ENCODE measurements at places on chromosomes 3 and 15.

- DNase-seq, result no peak
Measured at GRCh38 chr3:184040010-184040409, 8.5 kb downstream of the HTR3D start.

- DNase-seq, result no peak
Measured at GRCh38 chr15:100060276-100060926, 281.4 kb downstream of the ADAMTS17 start.

GRCh38 chr3:32469151-32469874 lies 33.3 kb downstream of the CMTM6 start:
- no peak for DNase-seq

DNA sequence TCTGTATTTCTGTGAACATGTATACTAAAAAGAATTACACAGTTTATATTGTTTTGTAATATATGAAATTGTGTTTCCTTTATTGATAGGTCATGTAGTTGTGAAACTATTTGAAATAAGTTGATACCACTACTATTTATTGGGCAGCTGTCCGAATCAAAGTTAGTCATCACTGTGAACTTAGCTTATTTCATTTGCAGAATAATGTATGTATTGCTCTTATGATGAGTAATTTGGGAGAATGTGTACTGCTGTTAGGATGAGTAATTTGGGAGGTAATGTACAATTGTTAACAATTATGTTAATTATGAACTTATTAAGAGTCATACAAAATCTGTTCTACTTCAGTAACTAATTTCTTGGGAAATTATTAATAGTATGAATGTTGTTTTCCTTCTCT lies 22.2 kb downstream of the FXR1 start:
- no peak for DNase-seq

DNA sequence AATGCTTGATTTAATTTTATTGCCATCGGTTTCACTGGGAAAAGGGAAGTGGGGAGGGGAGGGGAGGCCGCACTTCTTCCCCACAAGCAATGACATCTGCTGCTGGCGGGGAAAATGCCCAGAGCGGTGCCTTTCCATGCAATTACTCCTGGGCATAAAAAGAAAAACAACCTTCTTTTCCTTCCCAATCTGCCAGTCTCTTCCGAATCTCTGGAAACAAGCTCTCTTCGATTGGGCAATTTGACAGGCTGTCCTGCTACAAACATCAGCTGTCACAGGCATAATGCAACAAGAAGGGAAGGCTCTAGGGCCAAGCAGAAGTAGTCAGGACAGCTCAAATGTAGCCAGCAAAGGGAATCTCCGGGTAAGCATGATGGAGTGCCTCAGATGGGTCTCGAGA lies 93.4 kb upstream of the STRIT1 start:
- no peak for DNase-seq

GRCh38 chr3:28252001-28252431 lies 10.6 kb downstream of the CMC1 start:
- no peak for DNase-seq

GRCh38 chr3:13053893-13054292 lies 19.3 kb downstream of the IQSEC1 start:
- DNase-seq, result peak; percentile 19

GRCh38 chr15:57738734-57739237 lies 32.3 kb downstream of the POLR2M start:
- DNase-seq, result no peak

- no peak for DNase-seq
Measured at GRCh38 chr3:13021141-13022114, 51.8 kb downstream of the IQSEC1 start.

DNA sequence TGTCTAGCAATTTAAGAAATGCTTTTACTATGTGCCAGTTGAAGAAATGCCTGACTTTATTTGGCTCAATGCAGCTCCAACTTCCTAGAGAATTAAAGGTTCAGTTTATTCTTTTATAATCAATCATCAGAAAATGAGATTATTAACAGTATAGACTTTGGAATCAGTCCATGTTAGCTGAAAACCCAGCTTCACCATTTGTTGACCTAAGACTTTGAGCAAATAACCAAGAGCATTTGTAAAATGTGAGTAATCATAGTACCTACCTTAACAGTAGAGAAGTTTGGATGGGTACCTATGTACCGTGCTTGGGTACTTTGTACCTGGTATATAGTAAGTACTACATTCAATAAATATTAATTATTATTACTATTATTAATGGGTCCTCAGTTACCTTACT lies 105.9 kb downstream of the RARB start:
- no peak for DNase-seq

GRCh38 chr3:131324923-131325322 lies 56.7 kb upstream of the NUDT16 start:
- DNase-seq, result no peak

DNA sequence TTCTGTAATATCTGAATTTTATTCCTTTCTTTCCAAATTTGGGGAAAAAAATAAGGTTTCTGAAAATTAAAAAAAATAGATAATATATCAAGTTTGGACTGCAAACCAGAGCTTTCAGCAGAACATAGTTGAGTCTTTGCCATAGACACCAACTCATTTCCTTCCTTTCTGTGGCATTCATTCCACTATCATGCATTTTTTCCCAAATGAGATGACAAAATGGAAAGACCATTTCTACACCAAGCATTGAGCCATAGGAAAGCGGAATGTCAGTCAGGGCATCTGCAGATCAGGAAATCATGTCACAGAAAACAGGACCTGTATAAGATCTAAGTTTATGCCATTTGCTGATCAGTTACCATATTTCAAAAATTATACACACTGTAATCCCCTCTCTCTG lies 333.3 kb upstream of the THBS1 start:
- no peak for DNase-seq

GRCh38 chr15:90623854-90624253 lies 93.3 kb upstream of the BLM start:
- no peak for DNase-seq

- no peak for DNase-seq
Measured at GRCh38 chr3:67227030-67227429, 228.9 kb downstream of the KBTBD8 start.

DNA sequence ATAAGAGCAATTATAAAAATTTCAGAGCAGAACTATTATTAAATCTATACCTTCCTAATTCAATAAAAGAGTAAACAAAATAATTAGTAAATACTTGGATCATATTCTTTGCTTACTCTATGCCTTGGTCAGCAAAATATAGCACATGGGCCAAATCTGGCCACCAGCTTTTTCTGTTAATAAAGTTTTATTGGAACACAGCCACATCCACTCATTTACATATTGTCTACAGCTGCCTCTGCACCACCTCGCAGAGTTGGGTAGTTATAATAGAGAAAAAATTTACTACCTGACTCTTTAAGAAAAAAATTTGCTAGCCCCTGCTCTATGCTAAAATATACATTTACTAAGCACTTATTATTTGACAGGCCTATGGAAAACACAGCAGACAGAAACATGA lies 32.2 kb upstream of the GANC start:
- DNase-seq, result no peak

- DNase-seq, result no peak
Measured at GRCh38 chr3:85342915-85343314, 384.1 kb downstream of the CADM2 start.

DNA sequence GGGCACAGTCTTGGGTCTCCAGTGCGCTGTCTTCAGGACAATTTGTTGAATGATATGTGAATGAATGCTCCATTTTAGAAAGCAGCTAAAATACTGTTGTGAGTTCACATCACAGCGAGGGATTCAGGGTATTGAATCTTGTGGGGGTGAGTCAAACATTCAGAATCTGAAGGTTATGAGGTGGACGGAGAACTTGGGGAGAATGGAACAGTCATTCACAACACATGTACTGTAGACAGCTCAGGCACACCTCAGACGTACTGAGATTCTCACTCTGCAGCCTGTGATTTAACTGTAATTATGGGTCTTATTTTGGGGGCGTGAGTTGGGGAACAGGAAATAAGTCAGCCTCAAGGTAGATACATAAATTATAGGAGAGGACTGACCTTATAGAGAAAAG lies 13.9 kb downstream of the CRYBG3 start:
- DNase-seq, result no peak

DNA sequence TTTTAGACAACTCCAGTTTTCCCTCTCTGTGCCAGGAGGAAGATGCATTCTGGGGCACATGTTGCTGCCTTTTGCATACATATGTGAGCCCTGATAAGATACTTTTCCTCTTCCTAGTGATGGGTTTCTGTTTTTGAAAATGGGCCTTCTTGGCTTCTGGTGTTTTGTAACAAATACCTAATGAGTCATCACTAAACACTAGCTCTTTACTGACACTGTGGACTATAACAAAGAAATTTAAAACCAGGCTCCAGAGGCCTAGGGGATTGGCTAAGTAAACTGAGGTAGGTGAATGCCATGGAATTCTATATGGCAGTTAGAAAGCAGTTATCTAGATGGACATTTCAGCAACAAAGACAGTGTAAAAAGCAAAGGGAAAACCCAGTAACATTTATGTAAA lies 93.4 kb upstream of the NR2E3 start:
- DNase-seq, result no peak

GRCh38 chr3:190716961-190717360 lies 145.5 kb downstream of the GMNC start:
- no peak for DNase-seq

- no peak for DNase-seq
Measured at GRCh38 chr15:80752204-80752603, 27.0 kb upstream of the CEMIP start.

DNA sequence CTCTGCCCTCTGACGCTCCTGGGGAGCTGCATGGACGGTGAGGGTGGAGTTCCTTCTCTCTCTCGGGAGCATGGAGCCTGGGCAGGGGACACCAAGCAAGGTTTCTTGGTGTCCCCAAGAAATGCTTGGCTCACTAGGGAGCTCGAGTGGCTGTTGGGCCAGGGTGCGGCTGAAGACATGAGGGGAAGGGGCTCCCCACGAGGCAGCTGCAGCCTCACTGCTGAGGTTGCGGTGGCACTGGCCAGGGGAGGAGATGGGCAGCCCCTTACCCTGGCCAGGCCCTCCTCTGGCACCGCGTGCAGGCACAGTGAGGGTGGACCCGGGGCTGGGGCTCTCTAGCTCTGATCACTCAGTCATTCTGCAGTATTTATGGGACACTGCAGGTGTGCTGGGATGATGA lies 43.5 kb upstream of the SLC41A3 start:
- DNase-seq, result no peak

- no peak for DNase-seq
Measured at GRCh38 chr3:146283781-146284445, 33.0 kb upstream of the PLSCR4 start.

- no peak for DNase-seq
Measured at GRCh38 chr3:56976651-56977560, 83.6 kb upstream of the SPATA12 start.

DNA sequence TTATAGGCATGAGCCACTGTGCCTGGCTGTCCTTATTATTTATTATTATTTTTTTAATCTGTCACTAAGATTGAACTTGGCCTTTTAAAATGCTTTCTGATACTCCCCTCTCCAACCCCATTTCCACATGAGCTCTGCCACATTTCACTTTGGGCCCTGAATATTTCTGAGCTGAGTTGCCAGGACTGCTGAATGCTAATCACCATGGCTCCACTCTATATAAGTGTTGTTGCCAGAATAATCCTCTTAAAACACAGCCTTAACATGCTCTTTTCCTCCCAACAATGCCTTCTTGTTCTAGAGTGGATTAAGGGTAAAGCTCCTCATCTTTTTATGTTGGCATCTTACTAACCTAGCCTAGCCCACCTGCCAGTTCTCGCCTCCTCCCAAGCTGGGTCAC lies 124.4 kb downstream of the PDZRN3 start:
- no peak for DNase-seq

DNA sequence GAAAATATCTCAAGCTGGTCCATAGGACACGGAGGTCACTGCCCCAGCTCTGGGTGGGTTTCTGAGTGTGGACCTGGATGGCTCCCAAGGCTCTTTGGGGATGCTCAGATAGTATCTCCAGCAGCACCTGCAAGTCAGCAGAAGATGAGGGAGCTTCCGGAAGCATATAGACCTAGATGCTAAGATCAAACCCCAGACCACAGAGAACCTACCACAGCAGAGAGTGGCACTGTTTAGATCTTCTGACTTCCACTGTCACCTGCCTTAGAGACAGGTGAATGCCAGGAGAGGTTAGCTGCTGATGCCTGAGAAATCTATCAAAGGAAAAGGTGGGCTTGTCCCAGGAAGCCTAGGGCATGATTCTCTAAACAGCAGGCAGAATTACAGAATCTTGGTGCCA lies 105.7 kb upstream of the TRPM1 start:
- DNase-seq, result no peak

GRCh38 chr3:58048301-58048700 lies 40.1 kb downstream of the FLNB start:
- DNase-seq, result no peak

GRCh38 chr3:10950476-10951294 lies 41.9 kb upstream of the SLC6A1 start:
- peak; percentile 22 for DNase-seq

DNA sequence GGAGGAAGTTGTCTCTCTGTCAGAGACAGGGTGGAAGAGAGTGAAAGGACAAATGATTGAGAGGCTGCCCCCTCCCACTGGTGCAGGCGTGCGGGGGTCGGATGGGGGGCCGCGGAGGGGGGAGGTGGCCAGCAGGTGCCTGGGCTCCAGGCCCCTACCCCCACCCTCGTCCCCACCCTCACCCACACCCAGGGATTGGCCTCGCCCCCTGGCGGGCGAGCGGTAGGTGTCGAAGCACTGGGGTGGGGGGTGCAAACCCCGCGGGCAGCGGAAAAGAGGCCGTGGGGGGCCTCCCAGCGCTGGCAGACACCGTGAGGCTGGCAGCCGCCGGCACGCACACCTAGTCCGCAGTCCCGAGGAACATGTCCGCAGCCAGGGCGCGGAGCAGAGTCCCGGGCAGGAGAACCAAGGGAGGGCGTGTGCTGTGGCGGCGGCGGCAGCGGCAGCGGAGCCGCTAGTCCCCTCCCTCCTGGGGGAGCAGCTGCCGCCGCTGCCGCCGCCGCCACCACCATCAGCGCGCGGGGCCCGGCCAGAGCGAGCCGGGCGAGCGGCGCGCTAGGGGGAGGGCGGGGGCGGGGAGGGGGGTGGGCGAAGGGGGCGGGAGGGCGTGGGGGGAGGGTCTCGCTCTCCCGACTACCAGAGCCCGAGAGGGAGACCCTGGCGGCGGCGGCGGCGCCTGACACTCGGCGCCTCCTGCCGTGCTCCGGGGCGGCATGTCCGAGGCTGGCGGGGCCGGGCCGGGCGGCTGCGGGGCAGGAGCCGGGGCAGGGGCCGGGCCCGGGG lies at the start of gene KAT2B:
Gene KAT2B (plus strand): TSS at position 682 of the 783 bp plus-strand sequence. CDS start 32 bp downstream, at position 714.
- DNase-seq, result peak; percentile 90

GRCh38 chr3:9934235-9934621 lies 594 bp downstream of the CRELD1 start:
- DNase-seq, result no peak

- DNase-seq, result no peak
Measured at GRCh38 chr3:191362524-191363090, 32.3 kb upstream of the UTS2B start.

- DNase-seq, result no peak
Measured at GRCh38 chr15:94674296-94674695, 442.9 kb downstream of the MCTP2 start.

GRCh38 chr3:188583341-188584161 lies 429.6 kb downstream of the LPP start:
- DNase-seq, result no peak

DNA sequence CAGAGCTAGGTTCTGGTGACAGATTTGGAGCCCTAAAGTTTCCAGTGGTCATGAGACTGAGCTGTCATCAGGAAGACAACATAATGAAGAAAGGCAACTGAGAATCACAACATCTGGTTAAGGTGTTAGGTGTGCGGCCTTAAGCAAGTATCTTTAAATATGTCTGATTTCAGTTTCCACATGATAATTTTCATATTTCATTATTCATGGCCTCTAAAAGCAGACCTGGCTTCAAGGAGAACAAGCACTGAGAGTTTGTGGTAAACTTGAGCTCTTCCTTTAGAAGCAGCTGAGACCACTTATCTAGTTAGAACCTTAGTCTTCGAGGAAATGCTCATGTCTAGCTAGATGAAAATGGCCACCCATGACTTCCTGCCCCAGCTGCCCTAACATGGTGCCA lies 25.7 kb upstream of the MYLK start:
- no peak for DNase-seq
